ENCODE measurements at places on chromosomes 12 and 14.

DNA sequence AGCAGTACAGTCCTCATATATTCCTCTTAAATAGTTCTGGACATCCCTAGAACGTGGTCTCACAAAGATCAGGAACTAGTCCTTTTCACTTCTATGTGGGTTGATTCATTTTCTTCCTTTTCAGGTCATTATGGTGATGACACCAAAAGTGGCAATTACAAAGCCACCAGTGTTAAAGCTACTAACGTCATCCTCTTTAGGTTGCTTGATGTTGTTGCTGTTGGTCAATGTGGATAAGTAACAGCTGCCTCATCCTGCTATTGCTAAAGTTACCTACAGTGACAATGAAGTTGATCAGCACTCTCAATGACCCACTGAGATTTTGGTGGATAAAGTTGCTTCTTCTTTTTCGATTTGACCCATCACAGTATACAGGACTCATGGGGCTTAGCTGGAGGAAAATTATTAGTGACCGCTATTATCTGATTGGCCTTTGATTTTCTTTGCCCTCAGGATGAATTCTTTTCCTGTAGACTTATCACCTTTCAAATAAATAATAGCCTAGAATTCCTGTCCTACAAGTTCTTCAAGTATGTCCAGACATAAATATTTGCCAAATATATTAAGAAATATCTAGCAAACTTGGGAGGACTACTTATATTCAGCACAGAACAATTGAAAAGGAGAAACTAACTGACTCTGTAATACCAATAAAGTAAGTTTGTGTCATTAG lies 54.0 kb upstream of the ATP2B1 start:
- DNase-seq: no peak

DNA sequence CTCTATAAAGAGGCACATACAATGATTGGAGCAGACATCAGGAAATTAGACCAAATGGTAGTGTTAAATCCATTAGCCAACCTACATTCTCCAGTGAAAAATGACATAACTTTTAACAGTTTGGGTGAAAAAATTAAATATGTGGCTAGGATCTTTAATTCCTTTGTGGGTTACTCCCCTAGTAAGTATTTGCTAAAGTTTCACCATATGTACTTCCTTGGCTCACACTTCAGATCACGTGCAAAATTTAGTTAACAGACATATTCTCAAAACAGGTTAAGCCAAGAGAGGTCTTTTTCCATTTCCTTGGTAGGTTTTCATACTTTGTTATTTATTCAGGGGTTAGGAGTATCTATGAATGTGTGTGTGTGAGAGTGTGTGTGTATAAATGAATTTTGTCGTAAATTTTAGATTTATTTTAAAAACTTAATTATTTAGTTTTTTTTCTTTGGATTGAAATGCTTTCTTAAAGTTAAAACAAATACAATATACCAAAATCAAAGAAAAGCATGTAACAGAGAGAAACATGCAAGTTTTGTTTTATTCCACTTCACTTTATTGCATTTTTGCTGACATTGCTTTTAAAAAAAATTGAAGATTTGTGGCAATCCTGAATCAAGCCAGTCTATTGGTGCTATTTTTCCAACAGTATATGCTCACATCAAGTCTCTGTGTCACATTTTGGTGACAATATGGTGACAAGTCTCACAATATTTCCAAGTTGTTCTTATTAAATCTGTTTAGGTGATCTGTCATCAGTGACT lies 258.7 kb downstream of the FLRT2 start:
- DNase-seq: no peak

DNA sequence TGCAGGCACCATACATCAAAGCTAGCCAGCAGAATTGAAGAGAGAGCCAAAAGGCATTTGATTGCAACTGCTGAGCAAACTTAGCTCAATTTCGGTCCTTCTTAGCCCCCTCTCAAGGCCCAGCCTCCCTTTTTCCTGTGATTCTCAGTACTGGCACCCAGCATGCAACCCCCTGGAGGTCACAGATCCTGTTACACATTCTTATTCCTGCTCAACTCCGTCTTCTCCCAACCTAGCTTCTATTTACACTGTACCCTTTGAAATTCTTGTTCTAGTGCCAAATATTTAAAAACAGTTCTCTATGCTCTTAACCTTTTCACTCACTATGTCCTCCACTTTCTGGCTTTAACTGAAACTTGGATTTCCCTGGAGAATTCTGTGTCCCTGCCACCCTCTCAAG lies 131.3 kb upstream of the CPSF6 start:
- no peak for DNase-seq

DNA sequence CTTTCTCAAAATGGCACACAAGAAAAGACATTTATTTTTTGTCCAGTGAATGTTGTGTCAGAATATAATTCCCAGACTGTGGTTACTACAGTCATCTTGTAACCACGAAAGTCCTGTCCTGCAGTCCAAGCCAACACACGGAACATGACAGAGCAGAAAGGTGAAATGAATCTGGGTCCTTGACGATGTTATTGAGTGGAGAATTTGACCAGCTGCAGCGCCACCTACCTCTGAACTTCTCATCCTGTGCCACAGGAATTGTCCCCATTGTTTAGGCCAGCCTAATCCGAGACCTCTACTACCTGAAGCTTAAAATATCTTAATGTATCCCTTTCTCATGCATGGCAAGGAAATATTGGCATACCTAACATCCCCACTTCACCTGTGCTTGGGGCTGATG lies 64.1 kb upstream of the OTX2 start:
- no peak for DNase-seq

DNA sequence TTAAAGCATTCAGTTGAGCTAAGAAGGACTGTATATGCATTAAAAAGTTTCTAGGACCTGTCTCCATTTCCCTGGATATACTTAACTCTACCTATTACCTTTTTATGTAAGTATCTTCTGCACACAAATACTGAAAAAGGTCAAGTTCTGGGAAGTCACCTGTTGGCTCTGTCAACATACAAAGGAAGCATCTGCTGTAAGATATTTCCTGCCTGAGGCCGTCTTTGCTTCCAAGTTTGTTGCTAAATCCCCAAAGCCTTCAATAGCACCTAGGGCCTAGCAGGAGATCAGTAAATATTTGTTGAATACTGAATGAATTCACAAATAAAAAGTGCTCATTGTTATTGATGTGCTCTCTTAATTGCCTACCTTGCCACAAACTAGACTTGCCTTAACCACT lies 188.4 kb downstream of the DUSP6 start:
- DNase-seq: no peak

DNA sequence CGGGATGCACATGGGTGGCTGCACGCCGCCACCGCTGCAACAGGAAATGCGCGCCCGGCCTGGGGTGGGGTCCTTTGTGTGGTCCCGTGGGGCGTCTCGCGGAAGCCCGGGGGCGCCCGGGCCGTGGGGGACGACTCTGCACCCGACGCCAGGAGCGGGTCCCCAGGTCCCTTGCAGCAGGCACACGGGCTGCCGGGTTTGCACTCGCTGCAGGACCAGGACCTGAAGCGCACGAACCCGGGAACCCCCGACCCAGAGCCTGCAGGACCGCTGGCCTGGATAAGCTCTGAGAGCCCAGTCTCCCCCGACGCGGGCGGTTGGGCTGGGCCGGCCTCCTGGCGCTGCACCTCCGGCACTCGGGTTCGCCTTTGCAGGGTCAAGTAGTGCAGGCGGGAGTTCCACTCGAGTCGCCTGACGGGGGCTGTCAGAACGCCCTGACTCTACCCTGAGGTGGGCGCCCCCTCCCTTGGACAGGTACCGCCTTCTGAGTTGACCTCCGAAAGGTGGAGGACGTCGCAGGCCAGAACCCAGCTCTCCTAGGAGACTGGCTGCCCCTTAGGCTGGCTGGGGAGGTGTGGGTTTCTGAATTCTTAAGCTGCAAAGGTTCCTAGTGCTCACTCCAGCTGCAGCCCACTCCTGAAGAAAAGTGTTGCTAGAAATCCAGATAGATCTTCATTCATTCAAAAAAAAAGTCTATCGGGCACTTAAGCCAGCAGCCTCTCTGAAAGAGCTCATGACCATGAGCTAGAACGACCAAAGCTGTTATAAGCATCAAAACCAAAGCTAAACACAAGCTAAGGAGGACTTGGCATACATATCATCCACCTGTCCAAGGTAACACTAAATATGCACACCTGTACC lies 68.0 kb downstream of the RNF34 start:
- DNase-seq: no peak

GRCh38 chr12:51437431-51437830 lies 12.8 kb downstream of the SLC4A8 start:
- no peak for DNase-seq

DNA sequence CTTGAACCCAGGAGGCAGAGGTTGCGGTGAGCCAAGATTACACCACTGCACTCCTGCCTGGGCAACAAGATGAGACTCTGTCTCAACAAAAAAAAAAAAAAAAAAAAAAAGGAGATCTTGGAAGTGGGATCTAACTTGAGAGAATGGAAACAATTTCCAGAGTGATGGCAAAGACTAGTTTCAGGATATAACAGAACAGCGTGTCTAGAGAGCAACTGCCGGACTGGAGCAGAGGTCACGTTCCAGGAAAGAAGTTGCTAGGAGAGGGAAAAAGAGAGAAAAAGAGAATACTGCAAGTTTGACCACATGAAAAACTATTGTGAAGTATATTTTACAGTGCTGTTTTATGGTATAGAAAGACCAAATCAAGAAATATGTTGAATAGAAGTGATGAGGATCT lies 118.0 kb downstream of the MON2 start:
- DNase-seq: no peak

DNA sequence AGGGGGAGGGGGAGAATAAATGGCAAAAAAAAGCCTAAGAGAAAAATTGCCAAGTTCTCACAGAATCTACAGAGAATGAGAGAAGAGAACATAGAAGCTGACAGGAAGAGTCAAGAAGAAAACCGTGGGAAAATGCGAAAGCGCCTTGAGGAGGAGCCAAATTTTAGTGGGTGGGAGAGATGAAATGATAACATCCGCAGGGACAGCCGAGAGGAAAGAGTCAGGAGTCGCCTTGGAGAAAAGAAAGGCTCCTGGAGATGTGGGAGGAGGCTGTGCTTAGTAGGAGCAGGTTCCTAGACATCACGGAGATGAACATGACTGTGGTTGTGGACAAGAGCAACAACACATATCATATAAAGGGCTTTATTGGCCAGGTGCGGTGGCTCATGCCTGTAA lies 49.4 kb downstream of the PHLDA1 start:
- no peak for DNase-seq

DNA sequence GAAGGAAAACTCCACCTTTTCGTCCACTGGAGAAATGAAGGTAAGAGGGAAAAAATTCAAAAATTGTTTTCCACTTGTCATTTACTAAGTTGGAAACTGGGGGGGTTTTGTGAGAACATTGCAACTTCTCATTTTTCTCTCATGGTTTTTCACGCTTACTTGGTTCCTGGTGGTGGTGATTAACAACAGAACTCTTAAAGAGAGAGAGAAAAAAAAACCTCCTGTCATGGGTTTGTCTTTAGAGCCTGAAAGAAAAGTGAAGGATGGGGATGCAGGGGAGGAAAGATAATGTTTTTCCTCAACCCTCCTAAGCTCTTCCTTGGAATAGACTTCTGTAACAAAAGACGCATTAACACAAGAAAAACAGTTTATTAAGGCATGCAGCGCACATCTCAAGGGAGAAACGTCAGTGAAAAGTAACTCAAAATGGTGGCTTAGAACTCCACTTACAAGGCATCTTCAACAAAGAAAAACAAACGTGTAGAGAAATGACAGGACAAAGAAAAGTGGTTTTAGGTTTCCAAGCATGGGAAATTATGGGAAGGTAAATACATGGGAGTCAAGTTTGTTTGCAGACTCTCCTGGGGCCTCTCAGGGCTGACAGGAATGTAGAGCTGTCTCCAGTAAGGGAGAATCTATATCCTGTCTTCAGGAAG lies 81.9 kb upstream of the ATF7IP start:
- DNase-seq: no peak
